ENCODE measurements at places on chromosomes 7 and 10.

GRCh38 chr7:40311307-40311706 lies 176.5 kb downstream of the SUGCT start:
- no peak for DNase-seq

DNA sequence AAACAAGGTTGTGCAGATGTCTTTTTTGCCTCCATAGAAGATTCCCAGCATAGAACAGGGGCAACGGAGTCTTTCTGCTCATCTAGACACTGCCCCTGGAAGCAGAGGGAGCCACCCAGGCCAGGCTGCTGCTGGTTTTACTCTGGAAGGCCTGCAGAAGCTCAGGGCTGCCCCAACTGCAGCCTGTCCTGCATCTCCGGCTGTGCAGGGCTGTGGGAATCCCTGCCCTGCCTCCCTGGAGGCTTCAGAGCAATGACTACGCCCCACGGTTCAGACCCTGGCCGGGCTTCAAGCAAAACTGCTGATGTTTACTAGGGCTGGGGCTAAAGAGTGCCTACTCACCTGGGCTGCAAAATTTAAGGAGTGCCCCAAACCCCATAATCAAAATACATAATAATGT lies 43.9 kb downstream of the GHRHR start:
- no peak for DNase-seq

DNA sequence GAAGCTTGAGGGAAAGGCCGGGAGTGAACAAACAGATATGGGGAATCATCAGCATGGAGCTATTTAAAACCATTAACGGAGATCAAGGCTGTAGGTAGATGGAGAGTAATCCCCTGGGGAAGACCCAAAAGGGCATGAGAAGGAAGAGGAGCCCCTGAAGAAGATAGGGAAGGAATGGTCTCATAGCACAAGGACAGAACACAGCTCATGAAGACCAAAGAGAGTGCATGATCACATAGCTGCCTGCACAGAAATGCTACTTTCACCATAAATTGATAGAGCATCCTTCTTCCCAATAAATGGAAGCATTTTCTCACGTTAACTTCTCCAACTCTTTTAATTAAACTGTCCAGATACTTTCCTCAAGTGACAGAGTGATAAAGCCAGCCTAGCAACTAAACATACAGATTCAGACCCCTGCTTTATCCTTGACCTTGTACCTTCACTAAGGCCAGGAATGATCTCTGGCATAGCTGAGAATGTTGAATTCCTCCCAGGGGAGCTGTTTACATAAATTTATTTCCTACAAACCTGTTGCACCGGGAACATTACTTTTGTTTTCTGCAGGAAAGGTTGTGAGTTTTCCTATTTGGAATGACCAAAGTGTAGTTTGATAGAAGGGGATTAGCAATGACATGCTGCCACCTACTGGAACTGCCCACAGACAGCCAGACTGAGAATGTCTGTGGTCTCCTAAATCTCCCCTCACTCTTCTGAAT lies 110.8 kb upstream of the LRGUK start:
- peak; percentile 15 for DNase-seq

GRCh38 chr10:112208997-112209396 lies 25.4 kb upstream of the GPAM start:
- no peak for DNase-seq

DNA sequence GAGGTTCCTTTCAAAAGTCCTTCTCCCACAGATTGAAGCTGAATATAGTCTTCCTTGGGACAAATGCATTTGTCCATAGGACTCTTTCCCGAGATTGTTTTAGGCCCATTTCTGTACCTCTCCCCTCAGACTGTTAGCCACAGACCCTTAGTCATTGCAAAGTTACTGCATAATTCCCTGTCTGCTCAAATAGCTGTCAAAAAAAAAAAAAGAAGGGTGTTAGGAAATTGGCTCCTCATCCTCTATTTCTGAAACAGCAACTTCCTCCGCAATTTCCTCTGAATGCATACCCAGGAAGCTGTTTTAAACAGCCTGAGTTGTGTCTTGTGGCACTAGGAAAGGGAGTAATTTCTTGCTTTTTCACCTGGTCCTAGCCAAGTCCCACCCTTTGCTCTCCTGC lies 5.4 kb downstream of the LRRC4 start:
- no peak for DNase-seq

- DNase-seq: peak; percentile 59
These were observed 236.3 kb downstream of the KLF6 start for GRCh38 chr10:3548702-3549101.

DNA sequence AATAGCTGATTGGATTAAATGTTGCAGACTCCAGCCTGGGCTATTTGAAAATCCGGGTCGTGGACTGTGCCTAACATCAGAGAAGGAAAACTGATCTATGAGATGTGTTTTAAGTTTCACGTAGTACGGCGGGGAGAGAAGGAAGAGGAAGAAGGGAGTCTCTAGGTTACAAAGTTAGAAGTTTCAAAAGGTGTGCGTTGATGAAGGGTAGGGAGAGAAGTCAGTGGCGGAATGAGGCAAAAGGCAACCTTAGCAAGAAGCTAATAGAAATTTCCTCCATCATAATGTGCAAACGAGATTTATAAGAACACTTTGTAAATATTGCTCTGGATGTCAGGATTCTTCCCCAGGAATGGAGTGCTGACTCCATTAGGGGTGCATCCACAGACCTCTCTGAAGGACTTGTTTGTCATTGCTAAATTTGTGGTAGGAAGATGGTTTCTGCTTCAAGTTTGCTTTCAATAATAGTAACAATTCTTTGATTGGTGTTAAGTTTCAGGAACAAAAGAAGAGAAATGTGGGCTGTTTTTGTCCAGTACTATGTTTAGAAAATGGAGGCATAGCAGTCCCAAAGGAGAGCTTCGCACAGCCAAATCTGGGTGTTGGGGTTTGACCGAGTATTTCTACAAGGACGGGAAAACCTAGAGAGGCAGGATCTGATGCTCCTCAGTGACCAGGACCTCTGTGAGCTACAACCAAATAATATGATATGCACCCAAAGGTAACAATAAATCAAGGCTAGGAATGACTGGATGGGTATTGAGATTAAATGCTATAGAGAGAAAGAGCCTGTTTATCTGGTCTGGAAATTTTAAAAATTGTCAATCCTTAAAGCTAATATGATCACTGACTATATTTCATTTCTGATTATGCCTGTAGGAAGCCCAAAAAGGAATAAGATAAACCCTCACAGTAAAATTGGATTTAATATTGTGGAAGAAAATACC lies 8.2 kb downstream of the TWIST1 start:
- no peak for DNase-seq

DNA sequence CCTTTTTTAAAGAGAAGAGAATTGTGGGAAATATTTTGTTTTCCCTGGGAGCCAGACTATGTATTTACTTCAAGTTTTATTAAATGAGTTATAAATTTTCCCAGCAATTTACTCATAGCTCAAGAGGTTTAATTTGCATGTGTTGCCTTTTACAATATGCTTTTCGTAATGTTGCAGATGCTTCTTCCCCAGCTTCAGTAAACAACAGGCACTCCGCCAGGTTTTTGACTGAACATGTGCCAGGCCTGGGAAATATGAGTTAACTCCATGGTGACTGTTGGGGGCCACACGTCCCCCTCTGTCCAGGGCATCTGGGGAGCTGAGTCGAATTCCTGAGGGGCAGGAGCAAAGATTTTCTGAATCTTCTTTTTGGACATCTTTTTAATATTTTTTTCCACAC lies 545.7 kb downstream of the LRMDA start:
- DNase-seq: no peak

GRCh38 chr7:40850017-40850416 lies 715.2 kb downstream of the SUGCT start:
- peak; percentile 28 for DNase-seq

- no peak for DNase-seq
These were observed 41.5 kb downstream of the TPST1 start for GRCh38 chr7:66246554-66247171.

GRCh38 chr7:147579148-147579547 lies 1011.4 kb upstream of the C7orf33 start:
- DNase-seq: no peak

- DNase-seq: peak; percentile 76
These were observed 176.2 kb downstream of the PTEN start for GRCh38 chr10:88039496-88040200.

- no peak for DNase-seq
These were observed 72.1 kb upstream of the FHIP2A start for GRCh38 chr10:114749510-114749909.

- DNase-seq: peak; percentile 75
These were observed 79.7 kb upstream of the MACROH2A2 start for GRCh38 chr10:69972981-69973397.

- peak; percentile 54 for DNase-seq
These were observed 431.2 kb upstream of the IGFBP3 start for GRCh38 chr7:46352004-46352954.

DNA sequence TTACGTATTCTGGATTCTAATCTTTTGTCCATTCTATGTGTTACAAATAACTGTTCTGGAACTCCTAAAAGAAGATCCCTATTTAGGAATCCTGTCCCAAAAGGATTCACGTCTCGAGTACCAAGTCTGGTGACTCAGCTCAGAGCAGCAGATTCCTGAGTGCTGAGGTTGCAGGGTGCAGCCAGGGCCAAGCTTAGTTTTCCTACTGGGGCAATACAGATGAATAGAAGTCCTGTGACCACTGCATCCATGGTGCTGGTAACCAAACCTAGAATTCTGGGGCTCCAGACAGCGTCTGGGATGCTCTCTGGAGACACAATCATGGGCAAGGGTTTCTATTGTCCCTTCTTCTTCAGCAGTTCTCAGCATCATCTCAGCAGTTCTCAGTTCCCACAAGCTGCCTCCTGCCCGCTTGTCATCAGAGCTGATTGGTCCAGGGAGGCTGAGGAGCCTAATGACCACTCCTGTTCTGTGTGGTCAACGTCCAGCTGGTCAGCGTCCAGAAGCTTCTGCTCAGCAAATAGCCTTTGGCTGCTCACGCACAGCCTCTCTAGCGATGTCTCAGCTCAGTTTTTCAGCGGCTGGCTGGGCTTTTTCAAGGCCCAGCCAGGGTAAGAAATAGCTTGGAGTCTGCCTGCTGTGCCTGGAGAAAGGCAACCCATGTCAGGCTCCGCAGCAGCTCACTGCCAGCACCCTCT lies 50.4 kb upstream of the C7orf33 start:
- DNase-seq: peak; percentile 70

DNA sequence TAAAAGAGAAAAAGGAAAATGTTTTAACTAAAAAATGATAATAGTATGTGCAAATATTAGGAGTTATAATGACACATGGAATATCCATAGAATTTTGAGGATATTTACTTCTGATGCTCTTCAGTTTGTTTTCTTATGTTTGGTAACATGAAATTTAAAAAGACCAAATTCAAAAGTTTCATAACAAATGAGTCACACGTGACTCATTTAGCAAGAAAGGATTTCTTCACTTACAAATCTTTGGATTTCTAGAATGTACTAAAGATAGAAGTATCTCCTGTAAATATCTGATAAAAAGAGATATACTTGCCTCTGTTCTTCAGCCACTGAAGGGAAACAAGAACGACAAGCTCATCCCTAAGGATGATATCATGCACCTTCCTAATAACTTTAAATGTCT lies 774.5 kb upstream of the LRRTM3 start:
- peak; percentile 21 for DNase-seq

- no peak for DNase-seq
These were observed 56.5 kb upstream of the NKX6-2 start for GRCh38 chr10:132842397-132842796.

GRCh38 chr10:99630433-99630832 lies 10.2 kb upstream of the SLC25A28 start:
- DNase-seq: peak; percentile 73

- no peak for DNase-seq
These were observed 225.7 kb downstream of the VTI1A start for GRCh38 chr10:112672706-112673105.

DNA sequence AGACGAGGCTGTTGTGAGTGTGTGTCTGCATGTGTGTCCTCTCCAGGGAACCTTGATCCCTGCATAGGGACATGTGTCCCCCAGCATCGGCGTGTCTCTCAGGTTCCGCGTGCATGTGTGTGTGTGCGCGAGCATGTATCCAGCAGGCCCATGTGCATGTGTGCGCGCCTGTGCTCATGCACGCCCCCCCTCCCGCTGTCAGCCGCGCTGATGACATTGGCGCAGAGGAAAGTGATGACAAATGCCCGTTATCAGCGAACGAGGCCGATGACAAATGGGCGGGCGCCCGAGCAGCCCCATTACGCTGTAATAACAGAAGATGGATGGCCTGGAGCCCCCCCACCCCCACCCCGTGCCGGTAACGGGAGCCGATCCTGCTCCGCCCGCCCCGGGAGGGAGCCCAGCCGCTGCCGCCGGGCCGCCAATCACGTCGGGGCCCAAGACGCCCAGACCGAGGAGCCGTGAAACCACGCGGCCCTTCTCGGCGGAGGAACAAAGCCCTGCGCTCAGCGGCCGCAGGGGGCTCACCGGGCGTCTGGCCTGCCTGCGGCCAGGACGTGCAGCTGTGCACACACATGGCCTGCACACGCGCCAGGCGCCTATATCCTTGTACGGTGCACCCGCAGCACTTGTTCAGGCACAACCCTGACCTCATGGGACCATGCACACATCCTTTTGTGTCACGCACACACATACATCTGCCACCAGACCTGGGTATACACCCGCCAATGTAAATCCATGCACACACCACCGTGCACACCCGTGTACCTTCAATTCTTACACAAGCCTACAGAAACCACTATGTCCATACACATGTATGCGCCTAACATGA lies 21.5 kb downstream of the POLL start:
- no peak for DNase-seq

DNA sequence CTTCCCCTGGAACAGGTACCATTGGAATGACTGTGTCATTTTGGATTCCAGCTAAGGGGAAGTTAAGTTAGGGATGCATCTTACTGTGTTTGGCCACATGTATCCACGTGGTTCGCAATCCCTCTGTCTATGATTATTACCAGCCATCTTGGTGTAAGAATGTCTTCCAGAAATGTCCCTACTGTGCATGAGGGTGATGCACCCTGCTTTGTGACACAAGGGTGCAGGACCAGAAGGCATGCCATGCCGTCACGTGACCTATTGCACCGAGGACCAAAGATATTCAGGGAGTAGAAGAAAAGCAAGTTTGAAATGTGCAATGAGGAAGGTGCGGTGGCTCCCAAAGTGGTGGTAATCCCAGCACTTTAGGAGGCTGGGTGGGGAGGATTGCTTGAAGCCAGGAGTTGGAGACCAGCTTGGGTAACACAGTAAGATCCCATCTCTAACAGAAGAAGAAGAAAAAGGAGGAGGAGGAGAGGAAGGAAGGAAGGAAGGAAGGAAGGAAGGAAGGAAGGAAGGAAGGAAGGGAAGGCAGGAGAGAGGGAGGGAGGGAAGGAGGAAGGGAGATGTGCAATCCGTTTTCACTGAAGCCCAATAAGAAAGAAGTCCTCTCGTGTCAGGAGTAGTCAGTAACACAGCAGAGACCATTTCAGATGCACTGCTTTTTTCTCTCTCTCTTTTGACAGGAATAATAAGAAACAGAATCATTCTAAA lies 42.5 kb upstream of the USP6NL start:
- no peak for DNase-seq

DNA sequence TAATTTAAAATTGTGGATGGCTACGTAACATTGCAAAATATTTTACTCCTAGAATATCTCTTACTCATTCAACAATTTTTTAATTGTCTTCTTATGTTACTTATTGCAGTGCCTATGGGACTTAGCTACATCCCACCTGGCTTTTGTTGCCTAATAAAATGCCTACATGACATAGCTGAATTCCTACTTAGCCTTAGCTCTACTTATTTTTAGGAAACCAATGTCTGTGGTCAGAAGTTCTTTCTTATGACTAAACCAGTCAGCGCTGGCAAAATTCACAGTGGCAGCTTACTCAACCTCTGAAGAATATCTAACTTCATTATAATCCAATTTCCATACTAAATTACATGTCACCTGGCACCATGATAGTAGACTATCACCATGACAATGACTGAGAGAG lies 1612.4 kb upstream of the LRRTM3 start:
- DNase-seq: peak; percentile 16

- DNase-seq: peak; percentile 89
These were observed 43.6 kb downstream of the THNSL1 start for GRCh38 chr10:25059990-25060389.

GRCh38 chr7:128221929-128222403 lies 19.1 kb upstream of the LEP start:
- no peak for DNase-seq
